ENCODE measurements at places on chromosomes 1 and 21.

- no peak for DNase-seq
These were observed 96.6 kb downstream of the FGGY start for GRCh38 chr1:59393211-59394180.

- DNase-seq, result no peak
These were observed 26.1 kb downstream of the GPR3 start for GRCh38 chr1:27418326-27419185.

DNA sequence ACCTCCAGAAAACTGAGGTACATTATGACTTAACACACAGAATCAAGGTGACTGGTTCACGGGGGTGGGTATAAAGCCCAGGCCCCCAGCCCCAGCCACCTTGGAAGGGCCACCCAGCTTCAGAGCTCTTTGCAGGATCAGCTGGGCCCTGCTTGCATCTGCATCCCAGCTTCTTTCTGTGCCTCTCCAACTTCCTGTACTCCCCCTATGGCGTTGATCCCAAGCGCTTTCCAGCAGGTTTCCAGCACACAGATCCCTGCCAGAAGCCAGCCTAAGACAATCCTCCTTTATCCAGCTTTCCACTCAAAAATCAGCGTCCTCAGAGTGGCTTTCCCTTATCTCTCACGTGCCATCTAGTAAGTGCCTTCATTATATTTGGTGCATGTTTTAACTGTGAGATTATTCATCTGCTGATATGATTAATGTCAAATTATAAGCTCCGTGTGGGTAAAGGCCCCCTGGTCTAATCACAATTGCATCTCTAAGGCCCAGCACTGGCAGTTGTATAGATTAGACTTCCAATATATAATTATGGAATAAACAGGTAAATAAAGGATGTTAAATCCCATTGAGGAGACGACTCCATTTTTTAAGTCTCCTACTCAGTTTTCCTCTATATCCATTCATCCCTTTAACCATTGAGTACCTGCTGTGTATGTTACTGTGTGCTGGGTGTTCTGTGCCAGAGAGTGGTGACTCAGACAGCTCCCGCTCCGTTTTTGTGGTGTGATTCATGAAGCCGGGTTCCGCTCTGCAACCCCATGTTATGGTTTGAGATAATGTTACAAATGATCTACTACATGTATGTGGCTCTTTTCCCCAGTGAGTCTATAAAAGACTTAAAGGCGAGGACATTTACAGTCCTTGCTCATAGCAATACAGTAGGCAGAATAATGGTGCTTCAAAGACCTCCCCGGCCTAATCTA lies 387.6 kb downstream of the PCP4 start:
- DNase-seq, result no peak

GRCh38 chr1:85093644-85094043 lies 45.3 kb upstream of the MCOLN3 start:
- DNase-seq, result no peak

- no peak for DNase-seq
These were observed 36.8 kb upstream of the PKN2 start for GRCh38 chr1:88647249-88647645.

DNA sequence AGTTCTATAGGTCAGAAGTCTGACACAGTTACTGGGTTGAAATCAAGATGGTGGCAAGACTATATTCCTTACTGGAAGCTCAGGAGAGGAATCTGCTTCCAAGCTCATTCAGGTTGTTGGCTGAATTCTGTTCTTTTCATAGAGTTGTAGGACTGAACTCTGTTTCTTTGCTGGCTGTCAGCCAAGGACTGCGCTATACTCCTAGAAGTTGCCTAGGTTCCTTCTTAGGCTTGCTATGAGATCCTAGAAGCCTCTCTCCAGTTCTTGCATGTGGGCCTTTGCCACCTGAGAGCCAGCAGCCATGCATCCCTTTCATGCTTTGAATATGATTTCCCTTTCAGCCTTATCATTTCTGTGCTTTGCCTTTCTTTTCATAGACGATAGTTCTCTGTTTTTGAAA lies 176.4 kb downstream of the RPS6KC1 start:
- no peak for DNase-seq

GRCh38 chr1:234243521-234244260 lies 129.6 kb upstream of the COA6 start:
- no peak for DNase-seq

DNA sequence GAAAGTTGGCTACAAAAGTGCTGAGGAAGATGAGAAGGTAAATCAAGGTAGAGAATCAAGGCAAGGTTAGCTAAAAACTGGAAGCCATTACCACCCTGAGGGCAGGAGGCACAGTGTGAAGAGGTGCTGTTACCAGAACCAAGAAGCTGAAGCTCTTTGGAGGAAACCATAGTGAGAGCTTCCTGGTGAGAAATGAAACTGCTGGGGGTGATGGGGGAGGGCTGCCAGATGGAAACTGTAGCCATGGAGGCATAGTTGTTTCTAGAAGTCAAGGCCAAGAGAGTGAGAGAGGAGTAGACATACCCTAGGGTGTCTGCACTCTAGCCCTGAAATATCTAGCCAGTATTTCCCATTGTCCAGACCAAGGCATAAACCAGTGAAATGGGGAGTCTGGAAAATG lies 28.7 kb downstream of the IFI44 start:
- DNase-seq, result no peak

DNA sequence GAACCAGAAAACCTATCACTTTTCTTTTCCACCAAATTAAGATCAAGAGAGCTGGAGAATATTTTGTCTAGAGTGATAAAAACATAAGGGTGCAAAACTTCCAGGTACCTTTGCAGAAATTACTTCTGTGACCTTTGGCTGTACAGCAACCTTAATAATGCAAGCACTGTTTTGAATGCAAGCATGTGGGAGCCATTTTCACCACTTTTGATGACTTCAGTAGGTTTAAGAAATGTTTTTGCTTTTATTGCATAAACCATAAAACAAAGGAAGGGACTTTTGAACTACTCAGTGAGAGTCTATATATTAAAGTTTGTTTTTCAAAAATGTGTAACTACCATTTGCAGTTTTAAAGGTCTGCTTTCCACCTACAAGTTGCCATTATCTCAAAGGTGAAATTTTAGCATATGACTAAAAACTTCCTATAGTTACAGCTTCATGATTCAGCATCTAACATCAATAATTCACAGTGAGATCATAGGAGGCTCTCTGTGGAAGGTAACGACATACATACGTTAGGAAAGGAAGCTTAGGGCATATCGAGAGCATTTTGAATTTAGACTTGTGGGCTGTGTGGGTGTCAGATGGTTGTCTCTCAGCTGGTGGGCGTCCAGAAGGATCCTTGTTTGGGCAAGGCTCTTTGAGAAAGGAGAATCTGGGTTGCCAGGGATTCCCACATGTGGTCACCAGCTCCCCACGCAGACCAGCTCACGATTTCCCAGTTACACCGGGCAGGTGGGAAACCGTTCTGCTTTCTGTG lies 1.1 kb upstream of the GADD45A start:
- no peak for DNase-seq

GRCh38 chr1:22518379-22518778 lies 44.9 kb upstream of the EPHA8 start:
- DNase-seq, result no peak

- no peak for DNase-seq
These were observed 4.3 kb downstream of the HSF2BP start for GRCh38 chr21:43654806-43655489.

DNA sequence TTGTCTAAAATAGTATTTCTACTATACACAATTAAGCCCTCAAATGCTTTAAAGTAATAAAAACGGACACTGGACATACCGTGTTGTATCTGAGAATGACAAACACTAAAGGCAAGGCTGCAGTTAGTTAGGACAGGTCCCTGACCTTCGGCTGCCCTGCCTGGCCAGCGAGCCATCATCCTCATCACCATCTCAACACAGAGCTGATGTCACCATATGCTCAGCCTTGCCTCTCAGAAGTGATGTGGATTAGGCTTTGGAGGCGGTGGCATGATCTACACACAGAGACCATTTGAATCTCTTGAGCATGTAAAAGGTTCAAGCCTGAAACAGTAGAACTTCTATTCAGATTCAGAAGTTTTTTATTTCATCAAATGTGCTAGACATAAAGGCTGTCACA lies 244.7 kb downstream of the SDCCAG8 start:
- DNase-seq, result no peak

- DNase-seq, result no peak
These were observed 29.2 kb downstream of the INKA2 start for GRCh38 chr1:111709986-111710385.

- no peak for DNase-seq
These were observed 43.7 kb upstream of the ADAMTS1 start for GRCh38 chr21:26888931-26889330.

- DNase-seq, result no peak
These were observed 209.0 kb upstream of the TMEM51 start for GRCh38 chr1:14944471-14944985.

DNA sequence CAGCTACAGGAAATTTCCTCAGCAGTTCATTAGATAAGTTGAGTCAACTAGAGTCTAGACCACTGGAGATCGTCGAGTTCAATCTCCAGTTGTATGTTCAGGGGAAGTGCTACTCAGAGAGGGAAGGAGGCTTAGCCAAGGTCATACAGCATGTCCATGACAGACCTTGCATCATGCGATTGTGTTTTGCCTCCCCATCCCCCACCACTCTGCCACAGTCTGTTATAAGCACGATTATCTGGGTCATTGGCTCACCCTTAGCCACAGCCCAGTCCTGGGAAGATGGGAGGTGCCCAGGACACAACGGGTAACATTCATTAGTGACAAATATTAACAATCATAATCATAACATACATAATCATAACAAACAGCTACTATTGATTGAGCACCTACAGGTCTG lies 18.9 kb upstream of the GRIK3 start:
- no peak for DNase-seq

- DNase-seq, result no peak
These were observed 16.7 kb upstream of the KCNJ6 start for GRCh38 chr21:37932936-37933335.

GRCh38 chr1:1433804-1434130 lies 1.7 kb upstream of the VWA1 start:
- no peak for DNase-seq

- no peak for DNase-seq
These were observed 123.7 kb upstream of the COP1 start for GRCh38 chr1:176330782-176331181.

DNA sequence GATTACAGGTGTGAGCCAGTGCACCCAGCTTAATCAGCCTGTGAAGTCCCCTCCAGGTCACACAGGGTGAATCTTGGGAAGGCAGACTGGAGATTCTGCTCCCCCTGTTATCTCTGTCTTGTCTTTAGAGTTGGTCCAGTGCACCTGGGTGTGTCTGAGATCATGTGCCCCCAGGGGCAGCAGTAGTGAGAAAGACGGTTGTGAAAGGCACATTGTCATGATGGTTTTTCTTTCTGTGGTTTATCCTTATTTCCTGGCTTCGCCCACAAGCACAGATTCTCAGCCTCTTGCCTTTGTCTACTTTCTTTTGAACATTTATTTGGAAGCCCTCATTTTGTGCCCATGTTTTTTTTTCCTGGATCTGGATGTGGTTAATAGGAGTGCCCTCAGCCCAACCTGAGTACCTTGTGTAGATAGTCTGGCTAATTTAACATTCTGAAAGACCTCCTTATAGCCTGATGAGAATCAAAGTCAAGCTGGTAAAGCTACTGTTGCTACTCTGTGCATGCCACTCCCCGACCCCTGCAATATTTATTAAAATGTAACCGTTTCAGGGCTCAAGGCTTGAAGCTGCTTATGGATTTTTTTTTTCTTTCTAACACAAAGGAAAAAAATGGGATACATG lies 23.7 kb downstream of the UCK2 start:
- no peak for DNase-seq

GRCh38 chr1:38273196-38273804 lies 226.7 kb upstream of the POU3F1 start:
- DNase-seq, result no peak

GRCh38 chr1:115251856-115252255 lies 86.2 kb downstream of the NGF start:
- DNase-seq, result no peak

- no peak for DNase-seq
These were observed 16.2 kb downstream of the ROR1 start for GRCh38 chr1:63789856-63790605.

DNA sequence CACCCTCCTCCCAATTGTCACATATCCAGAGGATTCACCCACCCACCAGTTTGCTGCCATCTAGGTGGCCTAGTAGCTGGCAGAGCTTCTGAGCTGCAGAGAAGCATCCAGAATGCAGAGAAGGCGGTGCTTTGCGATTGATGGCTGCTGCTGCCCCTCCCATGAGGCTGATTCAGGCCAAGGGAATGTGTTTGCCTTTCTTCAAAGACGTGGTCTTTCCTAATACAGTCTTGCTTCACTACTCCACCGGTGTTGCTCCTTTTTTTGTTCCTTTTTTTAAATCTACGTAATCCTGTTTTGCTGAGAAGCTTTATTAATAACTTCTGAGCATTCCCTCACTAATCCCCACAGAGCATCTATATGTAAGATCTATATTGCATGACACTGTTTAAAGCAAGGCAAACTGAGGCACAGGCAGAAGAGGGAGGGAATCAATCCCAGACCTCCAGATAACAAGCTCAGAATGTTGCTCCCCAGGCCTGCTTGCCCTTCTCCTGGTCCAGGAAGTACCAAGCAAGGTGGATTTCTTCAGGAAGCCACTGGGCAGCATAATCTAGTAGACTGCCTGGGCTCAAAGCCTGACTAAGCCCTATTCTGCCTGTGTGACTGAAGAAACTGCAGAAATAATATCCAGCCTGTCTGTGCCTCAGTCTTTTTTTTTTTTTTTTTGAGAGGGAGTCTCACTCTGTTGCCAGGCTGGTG lies 275.5 kb upstream of the FMN2 start:
- peak; percentile 57 for DNase-seq

- DNase-seq, result no peak
These were observed 41.8 kb downstream of the ETS2 start for GRCh38 chr21:38847556-38847955.

GRCh38 chr21:38282921-38283320 lies 26.1 kb downstream of the KCNJ15 start:
- DNase-seq, result no peak

DNA sequence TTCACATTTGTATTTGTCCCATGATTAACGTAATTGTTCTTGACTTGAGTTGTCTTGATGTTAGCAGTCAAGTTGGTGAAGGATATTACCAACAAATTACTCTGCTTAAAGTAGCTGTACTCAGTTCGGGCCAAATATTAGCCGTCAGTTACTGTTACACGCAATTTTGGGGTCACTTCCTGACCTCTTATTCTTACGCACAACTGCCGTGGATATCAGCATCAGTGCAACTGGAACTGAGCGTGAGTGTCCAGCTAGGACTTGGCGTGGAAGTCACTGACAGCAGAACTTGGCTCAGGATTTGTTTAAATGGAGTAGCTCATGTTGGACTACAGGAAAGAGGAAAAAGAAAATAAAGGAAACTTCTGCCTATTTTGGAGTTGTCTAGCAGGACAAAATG lies 56.4 kb downstream of the ADAMTS1 start:
- no peak for DNase-seq

Measured in Panc1 (cell line).